ENCODE measurements at places on chromosomes 12 and 14. TPM values are rescaled to one million over a fixed set of nuclear protein-coding genes. Genes with fewer than 3 reads are reported as not detected.

ING4 gene
- 14.7 TPM for total RNA-seq

NDRG2 gene
- total RNA-seq, result 3.2 TPM

CCDC88C gene
- total RNA-seq, result 7.1 TPM

MFAP5 gene
- 0.07 TPM for total RNA-seq

STYK1 gene
- total RNA-seq, result 0.28 TPM

AMN gene
- total RNA-seq, result 0.69 TPM

DERA gene
- total RNA-seq, result 41.7 TPM

CFAP251 gene
- 1.1 TPM for total RNA-seq
